ENCODE measurements at places on chromosomes 6 and 20.

DNA sequence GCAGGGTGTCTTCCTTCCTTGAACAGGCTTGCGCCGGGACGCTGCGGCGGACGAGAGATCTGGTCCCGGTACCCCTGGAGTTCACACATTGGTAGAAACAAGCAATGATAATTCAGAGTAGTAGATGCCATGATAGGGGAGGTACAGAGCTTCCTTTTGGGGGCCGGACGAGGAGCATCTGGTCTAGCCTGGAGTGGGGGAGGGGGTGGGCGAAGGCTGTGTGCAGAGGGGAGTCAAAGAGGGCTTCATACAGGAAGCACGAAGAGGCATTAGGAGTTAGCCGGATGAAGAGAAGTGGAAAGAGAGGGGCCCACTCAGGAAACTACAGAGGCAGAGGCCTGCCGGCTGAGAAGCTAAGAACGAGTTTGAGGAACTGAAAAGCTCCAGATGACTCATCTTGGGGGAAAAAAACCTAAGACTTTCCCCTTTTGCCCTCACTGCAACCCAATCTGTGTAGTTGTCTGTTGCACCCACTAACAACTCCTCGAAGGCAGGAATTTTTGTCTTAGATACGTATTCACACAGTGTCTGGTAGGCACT lies 611 bp downstream of the CNPY3 start:
- DNase-seq: peak; percentile 38

DNA sequence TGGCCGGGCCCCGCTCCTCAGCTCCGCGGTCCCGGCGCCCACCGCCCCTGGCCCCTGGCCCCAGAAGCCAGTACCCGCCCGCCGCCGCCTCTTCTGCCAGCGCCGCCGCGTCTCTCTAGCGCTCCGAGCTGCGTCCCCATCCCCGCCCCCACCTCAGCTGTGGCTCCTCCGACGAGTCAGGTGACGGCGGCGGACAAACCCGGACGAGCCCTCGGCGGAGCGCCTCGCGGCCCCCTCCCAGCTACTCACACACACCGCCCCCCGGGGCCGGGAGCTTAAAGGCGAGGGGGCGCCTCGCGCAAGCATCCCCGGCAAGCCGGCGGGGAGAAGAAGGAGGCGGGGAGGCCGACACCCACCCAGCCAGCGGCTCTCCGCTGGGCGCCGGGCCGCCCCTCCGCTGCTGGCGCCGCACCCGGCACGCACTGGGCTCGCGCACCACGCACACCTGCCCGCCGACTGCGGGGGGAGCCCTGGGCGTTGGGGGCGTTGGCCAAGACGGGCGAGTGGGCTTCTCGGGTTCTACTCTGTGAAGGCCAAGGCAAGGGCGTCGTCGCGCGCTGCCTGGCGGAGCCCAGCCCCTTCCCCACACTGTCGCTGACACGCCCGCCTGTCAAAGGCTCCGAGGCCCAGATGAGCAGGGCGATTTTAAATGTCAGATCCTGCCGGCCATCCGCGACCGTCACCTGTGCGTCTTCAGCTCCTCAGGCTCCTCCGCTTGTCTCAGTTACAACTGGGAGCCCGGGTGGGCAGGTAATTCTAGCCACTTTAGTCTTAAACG lies at the start of gene SNAP91:
TSS of gene SNAP91 (minus strand) at position 132 of the 778 bp plus-strand sequence. CDS start 1,174 bp downstream, outside the sequence.
- DNase-seq: no peak

DNA sequence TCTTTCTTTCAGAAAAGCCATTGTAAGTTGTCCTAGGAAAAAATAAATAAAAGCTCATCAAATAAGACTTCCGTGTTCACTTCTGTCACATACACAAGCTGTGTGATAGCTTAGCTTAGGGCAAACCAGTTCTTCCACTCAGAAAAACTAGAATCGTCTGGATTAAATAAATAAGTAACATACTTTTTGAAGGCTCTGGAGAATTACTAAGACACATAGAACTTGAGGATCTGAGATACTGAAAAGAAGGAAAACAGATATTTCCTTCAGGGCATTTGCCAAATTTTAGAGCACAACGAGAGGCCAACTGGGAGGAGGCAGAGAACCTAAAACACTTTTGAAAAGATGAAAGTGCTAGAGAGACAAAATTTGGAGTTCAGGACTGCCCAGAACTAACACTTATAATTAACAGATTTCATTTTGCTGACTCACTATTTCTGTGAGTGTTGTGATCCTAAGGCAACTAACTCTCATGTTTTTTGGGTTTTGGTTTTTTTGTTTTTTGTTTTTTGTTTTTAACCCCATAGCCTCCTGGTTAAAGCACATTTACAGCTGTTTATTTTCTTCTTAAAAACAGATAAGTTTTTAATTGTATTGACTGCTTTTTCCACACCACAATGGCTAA lies 38.7 kb upstream of the THEMIS start:
- no peak for DNase-seq

- DNase-seq: no peak
These were observed 142.7 kb upstream of the GGTLC1 start for GRCh38 chr20:24131281-24131680.

All from stimulated activated CD4-positive, alpha-beta T cell treated with anti-CD3 and anti-CD28 coated beads, Interleukin-15, amount 100 ng/mL, for 1 hour (primary cell).